ENCODE measurements at places on chromosomes 11 and 22.

DNA sequence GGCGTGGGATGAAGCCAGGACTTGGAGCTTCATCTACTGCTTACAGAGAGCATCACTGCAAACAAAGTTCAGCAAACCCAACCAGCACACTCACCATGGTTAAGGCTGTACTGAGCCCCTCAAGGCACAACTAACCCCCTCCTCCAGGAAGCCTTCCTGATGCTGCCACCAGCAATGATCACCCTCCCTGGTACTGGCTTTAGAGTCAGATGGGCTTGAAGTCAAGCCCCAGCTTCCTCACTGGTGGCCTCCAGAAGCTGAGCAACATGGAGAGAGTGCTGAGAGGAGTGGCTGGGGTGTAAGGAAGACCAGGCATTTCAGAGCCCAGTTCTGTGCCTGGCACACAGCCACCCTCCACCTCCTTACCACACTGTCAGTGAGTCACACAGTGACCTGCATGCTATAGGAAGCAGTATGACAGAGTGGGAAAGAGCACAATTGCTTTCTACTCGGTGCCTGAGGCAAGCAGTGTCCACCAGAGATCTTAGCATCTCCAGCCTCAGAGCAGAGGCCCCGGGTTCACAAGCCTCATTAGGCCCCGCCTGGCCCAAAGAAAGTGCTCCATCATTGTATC, 24.7 kb upstream of the BAIAP2L2 start:
- DNase-seq: no peak

GRCh38 chr11:119727523-119728151, 1.4 kb downstream of the NECTIN1 start:
- DNase-seq: no peak

GRCh38 chr22:48721395-48721669, 1106.3 kb downstream of the BRD1 start:
- no peak for DNase-seq

- no peak for DNase-seq
Measured at GRCh38 chr11:126058105-126058874, 4.4 kb downstream of the CDON start.

- no peak for DNase-seq
Measured at GRCh38 chr11:12897390-12897789, 111.7 kb upstream of the RASSF10 start.

DNA sequence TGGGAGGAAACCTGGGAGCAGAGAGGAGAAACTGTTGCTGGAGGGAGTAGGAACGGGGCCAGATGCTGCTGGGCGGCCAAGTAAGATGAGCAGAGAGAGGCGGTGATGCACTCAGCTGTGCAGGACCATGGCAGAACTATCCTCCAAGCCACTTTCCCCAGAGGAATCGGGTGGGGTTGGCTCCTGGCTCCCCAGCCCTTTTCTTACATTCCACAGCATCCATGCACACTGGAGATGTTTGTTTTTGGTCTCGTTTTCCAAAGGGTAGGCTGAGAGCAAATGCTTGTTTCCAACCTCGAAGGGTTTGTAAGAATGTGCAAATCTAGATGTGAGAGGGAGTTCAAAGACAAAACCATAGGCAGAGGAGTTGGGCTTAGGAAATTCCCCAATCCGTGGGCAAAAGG, 73.2 kb downstream of the DBX1 start:
- no peak for DNase-seq

GRCh38 chr11:69287968-69288882, 5.7 kb upstream of the MYEOV start:
- no peak for DNase-seq

GRCh38 chr11:14179116-14179820, 179.7 kb downstream of the RRAS2 start:
- no peak for DNase-seq

DNA sequence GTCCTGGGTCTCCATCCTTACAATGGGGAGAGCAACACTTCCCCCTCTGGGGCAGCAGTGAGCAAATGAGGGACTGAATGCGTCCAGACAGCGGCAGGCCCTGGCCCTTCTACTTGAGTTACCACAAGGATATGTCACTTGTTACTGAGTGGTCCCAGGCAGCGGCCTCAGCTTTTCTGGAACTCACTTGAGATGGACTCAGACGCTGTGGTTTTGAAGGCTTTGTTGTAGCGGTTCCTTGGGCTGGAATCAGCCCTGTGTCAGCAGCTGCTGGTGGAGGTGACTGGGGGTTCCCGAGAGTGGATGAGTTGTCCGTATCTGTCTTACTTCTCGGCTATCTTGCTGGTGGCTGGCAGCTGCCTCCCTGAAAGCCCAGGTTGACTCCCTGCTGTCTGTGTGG, 77.0 kb downstream of the MICAL2 start:
- DNase-seq: no peak

GRCh38 chr11:65141896-65142494, 7.7 kb upstream of the SYVN1 start:
- DNase-seq: no peak

Data from CD4-positive, alpha-beta T cell treated with Interferon gamma for 1 hour (primary cell).